Ureter (tissue), 1 donor: ENCODE measurements at places on chromosomes 4 and X. TPM values are rescaled to one million over a fixed set of nuclear protein-coding genes. Genes with fewer than 3 reads are reported as not detected.

Gene NXF2
- not detected for total RNA-seq

Gene AR
- total RNA-seq: 26.2 TPM

- no peak for DNase-seq
Observed at GRCh38 chr4:103073792-103074438, 2.6 kb downstream of the SLC9B2 start.

DNA sequence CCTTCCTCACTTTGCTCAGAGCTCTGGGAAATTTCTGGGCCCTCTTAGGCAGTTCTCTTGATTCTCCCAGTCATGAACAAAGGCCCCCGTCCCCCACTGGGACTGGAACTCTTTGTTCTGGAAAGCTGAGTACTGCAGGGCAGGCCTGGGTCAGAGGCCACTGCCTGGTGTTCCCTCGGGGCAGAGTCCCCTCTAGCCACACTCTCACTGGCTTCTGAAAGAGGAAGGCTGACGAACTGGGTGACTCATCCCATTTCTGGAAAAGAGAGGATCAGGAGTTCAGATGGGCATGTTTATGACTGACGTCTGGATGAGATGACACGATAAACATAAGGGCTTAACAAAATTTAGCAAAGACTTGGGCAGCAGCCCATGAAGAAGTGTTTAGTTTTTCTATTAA lies 47.7 kb downstream of the DDX3X start:
- DNase-seq: peak; percentile 45

- no peak for DNase-seq
Observed at GRCh38 chr4:27921231-27921630, 1060.6 kb downstream of the STIM2 start.

- DNase-seq: peak; percentile 84
Observed at GRCh38 chr4:54281054-54281766, 52.1 kb downstream of the PDGFRA start.
